ENCODE measurements at places on chromosomes 13 and 19. TPM values are rescaled to one million over a fixed set of nuclear protein-coding genes. Genes with fewer than 3 reads are reported as not detected.

DNA sequence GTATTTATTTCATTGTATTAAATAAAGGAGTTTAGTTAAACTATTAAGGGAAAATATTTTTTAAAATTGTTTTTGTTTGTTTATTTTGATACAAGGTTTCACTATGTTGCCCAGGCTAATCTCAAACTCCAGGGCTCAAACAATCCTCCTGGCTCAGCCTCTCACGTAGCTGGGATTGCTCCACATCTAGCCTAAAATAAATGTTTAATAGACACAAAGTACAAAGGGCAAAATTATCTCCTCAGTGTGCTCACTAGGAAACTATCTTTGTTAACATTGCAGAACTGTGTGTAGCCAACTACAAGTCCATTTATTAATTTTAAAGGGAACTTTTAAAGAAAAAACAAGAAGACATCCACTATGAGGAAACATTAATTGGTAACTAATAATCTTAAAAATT lies 207.2 kb upstream of the PCDH17 start:
- no peak for DNase-seq

- no peak for DNase-seq
Measured at GRCh38 chr13:88026241-88026640, 355.1 kb downstream of the SLITRK5 start.

- no peak for DNase-seq
Measured at GRCh38 chr19:14495672-14496028, 277 bp downstream of the GIPC1 start.

DNA sequence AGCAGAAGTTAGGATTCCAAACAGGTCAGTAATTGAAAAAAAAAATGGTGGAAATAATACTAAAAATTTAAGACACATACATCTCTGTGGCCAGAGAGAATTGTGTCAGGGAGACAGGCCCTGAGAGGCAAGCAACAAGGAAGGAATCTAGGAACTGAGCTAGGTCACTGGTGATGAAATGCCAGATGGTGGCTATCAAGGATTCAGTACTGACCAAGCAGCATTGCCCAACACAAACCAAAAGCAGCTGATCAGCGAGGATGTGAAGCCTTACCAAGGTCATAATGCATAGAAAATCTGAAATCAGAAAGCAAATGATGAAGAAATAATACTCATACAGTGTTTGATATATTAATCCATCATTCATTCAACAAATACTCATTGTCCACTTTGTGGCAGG lies 905.0 kb downstream of the GPC5 start:
- DNase-seq, result no peak

DNA sequence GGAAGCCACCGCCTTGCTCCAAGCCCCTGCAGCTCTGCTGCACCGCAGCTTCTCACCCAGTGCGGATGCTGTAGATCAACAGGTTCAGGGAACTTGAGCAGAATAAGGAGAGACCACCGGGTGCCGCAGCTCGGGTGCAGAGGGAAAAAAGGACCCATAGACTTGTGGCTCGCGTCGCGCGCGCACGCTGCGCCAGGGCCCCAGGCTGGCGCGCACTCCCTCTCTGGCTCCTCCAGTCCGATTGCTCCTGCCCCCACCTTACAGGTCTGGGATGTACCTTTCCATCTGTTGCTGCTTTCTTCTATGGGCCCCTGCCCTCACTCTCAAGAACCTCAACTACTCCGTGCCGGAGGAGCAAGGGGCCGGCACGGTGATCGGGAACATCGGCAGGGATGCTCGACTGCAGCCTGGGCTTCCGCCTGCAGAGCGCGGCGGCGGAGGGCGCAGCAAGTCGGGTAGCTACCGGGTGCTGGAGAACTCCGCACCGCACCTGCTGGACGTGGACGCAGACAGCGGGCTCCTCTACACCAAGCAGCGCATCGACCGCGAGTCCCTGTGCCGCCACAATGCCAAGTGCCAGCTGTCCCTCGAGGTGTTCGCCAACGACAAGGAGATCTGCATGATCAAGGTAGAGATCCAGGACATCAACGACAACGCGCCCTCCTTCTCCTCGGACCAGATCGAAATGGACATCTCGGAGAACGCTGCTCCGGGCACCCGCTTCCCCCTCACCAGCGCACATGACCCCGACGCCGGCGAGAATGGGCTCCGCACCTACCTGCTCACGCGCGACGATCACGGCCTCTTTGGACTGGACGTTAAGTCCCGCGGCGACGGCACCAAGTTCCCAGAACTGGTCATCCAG lies 964 bp downstream of the PCDH17 start:
- no peak for DNase-seq

- no peak for DNase-seq
Measured at GRCh38 chr19:18261474-18261873, 12.8 kb downstream of the IQCN start.

GRCh38 chr19:46737298-46737654 lies 8.6 kb upstream of the FKRP start:
- DNase-seq, result no peak

DNA sequence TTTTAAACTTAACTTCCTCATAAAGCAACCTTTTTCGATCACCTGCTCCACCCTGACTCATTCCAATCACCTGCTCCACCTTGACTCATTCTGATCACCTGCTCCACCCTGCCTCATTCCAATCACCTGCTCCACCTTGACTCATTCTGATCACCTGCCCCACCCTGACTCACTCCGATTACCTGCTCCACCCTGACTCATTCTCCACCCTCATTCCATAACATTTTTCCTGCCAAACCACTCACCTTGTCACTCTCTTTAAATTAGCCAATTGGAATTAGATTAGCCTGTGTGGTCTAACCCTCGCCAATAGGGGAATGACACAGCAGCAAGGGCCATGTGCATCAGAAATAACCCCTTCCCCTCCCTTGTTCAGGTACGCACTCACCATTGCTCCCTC lies 31.9 kb upstream of the ZNF83 start:
- no peak for DNase-seq

DNA sequence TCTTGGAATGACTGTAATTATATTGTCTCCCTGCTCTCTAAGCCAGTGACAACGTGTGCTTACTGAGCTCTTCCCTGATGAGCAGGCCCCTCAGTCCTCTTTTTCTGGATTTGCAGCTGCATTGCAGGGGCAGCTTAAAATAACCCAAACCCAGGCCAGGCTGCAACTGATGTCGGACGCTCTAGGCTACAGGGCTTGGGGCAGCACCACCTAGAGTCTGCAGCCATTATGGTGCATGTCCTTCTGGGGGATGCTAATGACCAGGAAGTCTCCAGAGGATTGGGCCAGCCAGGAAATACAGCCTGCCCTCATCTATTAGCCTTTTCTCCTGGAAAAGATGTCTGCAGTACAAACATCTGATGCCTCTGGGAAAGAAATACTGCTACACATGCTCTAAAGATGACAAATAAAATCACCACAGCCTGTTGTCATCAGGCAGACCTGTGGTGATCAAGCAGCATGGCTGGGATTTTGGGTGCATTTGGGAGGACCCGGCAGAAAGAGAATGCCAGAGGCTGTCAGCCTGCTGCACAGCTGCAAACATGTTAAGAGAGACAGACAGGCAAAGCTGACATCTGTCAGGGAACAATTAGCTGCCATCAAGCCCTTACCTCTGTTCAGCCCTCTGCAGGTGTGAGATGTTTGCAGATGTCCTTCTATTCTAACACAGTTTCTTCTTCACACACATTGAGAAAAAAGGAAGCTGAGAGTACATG lies 51.8 kb downstream of the CCDC70 start:
- no peak for DNase-seq

The CNFN gene
- total RNA-seq, result not detected

DNA sequence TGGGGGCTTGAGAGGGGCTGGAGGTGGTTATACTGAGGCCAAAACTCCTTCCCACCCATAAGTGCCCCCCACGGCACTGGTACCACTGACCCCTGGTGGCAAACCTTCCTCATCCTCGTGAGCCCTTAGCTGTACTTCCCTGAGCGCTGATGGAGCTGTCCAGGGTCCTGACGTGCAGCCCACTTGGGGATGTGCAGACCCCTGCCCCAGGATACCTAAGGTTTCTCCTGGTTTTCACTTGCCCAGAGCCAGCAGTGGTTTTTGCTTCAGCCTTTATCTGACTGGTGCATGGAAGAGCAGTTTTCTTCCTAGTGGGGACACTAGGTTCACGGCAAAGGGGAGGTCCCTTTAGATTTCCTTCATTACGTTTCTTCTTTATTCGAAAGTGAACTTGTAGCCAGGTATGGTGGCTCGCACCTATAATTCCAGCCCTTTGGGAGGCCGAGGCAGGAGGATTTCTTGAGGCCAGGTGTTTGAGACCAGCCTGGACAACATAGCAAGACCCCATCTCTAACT lies 28.7 kb upstream of the KCTD15 start:
- DNase-seq, result no peak

The CRLF1 gene
- 85.9 TPM for total RNA-seq

The ITGBL1 gene
- 179 TPM for total RNA-seq

GRCh38 chr13:101979825-101980224 lies 422.0 kb downstream of the FGF14 start:
- no peak for DNase-seq

DNA sequence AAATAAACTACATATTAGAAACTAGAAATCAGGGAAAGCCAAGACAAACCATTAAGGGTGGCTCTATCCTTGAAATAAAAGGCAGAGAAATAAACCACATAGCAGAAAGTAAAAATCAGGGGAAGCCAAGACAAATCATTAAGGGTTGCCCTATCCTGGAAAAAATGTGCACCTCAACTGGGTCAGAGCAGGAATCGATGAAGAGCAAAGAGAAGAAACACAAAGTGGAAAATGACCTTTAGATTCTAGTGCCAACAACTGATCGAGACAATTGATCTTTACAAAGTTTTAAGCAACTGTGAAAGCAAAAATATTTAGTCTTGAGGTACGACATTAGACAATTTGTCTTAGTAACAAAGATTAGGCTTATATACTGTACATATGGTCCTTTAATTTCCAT lies 26.6 kb downstream of the KLF12 start:
- DNase-seq, result no peak

DNA sequence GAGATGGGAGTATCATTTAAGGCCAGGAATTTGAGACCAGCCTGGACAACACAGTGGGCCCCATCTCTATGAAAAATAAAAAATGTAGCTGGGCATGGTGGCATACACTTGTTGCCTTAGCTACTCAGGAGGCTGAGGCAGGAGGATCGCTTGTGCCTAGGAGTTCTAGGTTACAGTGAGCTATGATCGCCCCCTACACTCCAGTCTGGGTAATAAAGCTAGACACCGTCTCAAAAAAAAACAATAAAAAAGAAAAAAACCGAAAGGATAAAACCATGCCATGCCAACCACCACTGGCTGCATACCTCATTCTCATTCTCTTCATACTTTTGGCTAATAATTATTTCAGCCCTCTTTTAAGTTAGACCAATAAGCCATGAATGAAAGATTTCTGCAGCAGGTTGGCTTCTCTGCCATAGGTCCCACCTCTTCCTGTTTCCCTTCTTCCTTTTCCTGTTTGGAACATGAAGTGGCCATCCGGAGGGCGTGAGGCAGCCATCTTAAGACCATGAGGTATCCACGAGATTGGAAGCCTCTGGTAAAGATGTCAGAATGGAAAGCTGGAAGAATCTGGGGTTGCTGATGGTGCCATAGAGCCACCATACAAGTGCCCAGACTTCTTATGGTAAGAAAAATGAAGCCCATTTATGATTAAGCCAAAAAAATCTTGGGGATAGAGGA lies 171.3 kb downstream of the CACNA1A start:
- no peak for DNase-seq

GRCh38 chr19:12801466-12802266 lies at the start of the genes PRDX2 and THSD8:
Gene PRDX2 (minus strand): TSS chr19:12801800. CDS start chr19:12801261, 539 bp downstream.
Gene THSD8 (plus strand): TSS chr19:12802069. CDS start chr19:12802072, 3 bp downstream.
- DNase-seq, result no peak

The PSG6 gene
- not detected for total RNA-seq

DNA sequence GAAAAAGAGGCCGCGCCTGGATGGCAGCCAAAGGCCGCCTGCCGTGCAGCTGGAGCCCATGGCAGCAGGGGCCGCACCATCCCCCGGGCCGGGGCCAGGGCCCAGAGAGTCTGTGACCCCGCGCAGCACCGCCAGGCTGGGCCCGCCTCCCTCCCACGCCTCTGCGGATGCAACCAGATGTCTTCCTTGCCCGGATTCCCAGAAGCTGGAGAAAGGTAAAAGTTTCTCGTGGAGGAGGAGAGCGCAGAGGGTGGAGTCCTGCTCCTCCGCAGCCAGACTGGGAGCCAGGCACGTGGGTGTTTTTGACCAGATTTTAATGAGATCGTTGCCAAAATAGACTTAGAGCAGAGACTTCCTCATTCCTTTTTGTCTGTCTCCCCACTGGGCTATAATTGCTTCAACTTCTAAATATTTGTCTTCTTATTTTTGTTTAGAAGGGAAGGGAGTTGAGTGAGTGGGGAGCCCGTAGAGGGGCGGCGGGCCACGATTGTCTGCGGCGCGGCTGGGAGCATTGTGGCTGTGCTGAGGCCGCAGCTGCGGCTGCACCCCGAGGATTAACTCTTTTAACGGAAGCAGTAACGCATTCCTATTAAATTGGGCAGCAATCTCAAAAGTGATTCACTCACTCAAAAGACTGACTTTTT lies 22.8 kb upstream of the NDUFS7 start:
- DNase-seq, result no peak

DNA sequence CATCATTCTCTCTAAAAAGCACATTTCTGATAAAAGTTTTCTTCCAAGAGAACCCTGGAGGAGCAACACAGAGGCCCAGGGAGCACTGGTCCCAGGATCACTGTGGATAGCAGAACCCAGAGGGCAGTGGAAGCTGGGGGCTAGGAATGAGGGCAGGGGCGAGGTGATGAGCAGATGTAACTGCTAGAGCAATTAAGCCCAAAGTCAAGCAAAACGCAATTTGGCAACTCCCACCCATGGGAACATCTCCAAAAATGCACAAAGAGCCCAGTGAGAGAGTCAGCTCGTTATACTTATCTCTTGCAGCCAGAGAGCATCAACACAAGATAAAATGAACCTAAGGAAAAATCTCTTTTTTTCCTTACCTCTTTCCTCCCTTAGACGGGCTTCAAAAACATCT lies 284.2 kb downstream of the TBC1D4 start:
- DNase-seq, result no peak

GRCh38 chr19:15115080-15115479 lies 7.9 kb downstream of the SYDE1 start:
- no peak for DNase-seq

DNA sequence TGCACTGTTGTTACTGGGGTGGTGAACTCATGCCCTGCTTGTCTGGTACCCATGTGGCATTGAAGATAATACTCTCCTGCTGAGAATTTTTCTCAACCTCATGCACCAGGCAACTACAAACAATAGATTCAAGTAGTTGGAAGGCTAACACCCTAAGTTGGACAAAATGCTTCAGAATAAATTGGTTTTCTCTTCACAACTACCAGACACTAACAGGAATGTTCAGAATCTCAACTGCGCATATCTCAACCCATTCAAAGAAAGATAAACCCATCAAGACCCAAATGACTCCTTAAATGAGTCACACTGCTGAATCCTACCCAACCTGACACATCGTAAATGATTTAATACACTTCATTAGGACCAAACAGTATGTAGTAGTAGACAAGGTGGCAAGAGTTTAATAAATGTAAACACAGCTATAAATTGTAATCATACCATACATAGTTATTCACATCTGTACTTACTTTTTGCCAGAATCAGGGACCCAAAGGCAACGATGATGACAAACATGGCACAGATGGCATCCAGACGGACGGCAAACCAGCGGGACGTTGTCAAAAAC lies 227.4 kb downstream of the ABCC4 start:
- no peak for DNase-seq

- no peak for DNase-seq
Measured at GRCh38 chr19:6532244-6532999, 1.6 kb downstream of the TNFSF9 start.
